ENCODE measurements at places on chromosomes 3 and 15.

DNA sequence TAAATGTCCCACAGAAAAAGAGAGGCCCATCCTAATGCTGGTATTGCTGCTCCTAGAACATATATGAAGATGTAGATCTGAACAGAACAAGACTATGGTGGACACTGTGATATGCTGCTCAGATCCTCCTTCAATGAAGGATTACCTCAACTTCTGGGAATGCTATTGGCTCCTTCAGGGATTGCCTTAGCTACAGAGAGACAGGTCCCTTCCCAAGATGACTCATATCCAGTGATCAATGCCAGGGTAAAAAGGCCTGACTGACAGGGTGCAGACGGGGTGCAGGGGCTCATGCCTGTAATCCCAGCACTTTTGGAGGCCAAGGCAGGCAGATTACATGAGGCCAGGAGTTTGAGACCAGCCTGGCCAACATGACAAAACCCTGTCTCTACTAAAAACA lies 20.5 kb upstream of the STAG1 start:
- DNase-seq, result no peak

GRCh38 chr15:33623010-33623409 lies 312.2 kb downstream of the RYR3 start:
- DNase-seq, result no peak

GRCh38 chr3:21446027-21446426 lies 305.0 kb downstream of the ZNF385D start:
- no peak for DNase-seq

DNA sequence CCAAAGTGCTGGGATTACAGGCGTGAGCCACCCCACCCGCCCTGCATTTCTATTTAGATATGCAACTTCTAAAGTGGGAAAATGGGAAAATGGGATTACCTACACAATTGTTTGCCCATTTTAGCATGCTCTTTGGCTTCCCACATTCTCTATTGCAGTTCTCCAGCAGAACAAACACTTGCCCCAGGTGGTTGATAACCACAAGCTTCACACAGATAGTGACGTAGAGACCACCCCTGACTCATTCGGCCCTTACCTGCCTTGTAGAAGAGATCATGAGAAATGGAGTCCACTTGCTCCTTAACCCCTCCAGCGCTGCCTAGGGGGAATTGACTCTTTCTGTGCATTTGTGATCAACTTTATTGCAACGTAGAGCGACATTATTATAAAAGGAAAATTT lies 83.2 kb upstream of the RAP2B start:
- no peak for DNase-seq

DNA sequence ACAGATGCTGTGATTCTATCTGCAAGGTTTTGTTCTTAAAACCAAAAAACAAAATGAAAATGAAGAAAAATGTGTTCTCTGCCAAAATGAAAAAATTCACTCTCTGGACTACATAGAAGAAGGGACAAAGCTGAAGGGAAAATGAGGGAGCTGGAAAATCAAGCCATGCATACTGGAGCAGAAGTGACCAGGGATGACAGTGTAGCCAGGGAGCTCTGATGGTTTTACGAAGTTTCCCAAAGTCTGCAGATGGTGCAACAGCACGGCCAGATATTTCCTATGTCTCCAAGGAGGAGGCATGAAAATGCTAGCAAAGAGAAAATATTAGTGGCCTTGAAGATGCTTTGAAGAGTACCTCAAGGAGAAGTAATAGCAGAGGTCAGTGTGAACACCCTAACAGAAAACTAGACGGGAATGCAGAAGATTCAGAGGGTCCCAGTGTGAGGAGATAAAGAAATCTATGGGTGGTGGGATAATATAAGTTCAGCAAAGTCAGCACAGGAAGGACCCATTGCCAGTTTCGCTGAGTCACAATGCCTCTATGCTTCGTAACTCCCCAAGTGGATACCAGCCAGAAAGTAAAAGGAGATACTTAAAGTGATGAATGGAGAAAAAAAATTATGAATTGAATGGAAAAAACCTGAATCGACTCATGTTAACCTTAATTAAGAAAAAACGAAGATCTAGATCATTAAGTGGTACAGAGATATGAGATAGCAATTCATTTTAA lies 39.0 kb upstream of the POMGNT2 start:
- no peak for DNase-seq

GRCh38 chr3:150370122-150370602 lies 37.9 kb upstream of the TSC22D2 start:
- no peak for DNase-seq

GRCh38 chr3:35817216-35817615 lies 177.9 kb downstream of the ARPP21 start:
- DNase-seq, result no peak

GRCh38 chr15:101064795-101065569 lies 145.8 kb downstream of the LRRK1 start:
- DNase-seq, result no peak

DNA sequence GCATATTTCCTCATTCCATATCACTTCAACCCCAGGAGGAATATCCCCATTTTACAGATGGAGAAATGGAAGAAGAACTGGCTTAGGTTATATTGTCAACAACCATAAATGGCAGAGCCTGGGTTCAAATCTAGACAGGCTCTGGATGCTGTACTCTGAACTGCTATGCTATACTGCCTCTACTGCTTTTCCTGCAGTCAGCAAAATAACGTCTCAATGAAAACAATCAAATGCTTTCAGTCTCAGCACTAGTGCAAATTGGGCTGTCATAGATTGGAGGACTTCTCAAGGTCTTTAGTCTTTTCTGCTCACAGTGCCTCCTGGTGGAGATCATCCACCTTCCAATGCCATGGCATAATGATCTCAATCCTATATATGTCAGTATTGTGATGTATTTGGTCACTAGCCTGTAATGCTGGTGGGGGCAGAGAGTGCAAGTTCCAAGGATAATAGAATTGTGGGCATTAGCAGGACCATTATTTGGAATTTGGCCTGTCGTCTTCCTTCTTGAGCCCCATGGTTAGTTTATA lies 285.0 kb downstream of the CLSTN2 start:
- no peak for DNase-seq

GRCh38 chr3:162933656-162934055 lies 1437.0 kb downstream of the OTOL1 start:
- no peak for DNase-seq

DNA sequence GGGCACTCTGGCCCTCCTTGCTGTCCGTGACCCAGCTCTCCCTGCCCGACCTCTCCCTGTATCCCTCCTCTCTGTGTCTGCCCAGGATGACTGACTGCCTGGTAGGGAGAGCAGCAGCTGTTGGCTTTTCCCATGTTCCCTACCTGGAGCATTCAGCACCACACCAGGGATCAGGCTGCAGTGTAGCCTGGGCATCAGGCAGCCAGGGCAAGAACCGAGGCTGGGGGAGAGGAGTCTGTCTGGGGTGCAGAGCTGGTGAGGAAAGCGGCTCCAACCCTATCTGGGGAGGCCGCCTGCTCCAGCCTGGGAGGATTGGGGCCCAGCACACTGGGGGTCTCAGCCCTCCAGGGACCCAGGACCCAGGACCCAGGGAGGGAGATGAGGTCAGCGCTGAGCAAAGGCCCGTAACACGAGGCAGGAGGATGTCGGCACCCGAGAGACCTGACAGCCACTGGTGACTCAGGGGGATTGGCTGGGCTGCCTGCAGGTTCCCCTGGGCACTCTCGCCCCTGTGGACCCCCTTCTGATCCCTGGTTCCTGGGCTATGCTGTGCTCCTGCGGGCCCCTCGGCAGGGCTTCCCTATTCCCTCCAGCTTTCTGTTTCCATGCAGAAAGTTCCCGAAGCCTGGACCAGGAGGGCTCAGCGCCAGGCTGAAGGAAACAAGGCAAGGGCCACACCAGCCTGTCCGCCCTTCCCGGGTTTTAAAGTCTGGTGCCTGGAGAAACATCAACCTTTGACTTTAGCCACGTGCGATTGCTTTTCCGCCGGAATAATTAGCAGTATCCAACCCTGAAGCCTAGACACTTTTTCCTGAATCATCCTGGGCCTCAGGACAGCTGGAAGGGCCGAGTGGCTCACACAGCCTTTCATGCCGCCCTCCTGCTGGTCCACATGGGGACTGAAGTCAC lies 128.2 kb upstream of the MEF2A start:
- no peak for DNase-seq

- no peak for DNase-seq
These were observed 487.2 kb upstream of the RASGRP1 start for GRCh38 chr15:39051626-39052322.

DNA sequence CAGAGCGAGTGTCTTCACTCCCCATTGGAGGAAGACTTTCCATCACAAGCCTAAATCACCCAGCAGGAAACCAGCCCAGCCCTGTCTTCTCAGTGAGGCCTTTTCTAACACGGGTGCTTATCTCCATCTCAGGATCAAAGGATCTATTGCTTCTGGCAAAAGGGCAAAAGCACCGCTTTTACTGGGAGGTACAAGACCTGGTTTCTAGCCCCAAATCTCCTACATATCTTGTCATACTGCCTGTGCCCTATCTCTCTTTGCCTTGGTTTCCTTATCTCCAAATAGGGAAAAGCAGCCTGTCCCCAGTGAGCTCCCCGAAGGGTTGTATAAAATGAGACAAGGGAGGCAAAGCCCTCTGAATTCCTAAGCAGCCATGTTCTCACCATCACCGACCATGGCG lies 5.2 kb downstream of the GLB1 start:
- no peak for DNase-seq

- DNase-seq, result no peak
These were observed 10.0 kb downstream of the TIMMDC1 start for GRCh38 chr3:119508172-119508845.
